ENCODE measurements at places on chromosomes 2 and 18. TPM values are rescaled to one million over a fixed set of nuclear protein-coding genes. Genes with fewer than 3 reads are reported as not detected.

GRCh38 chr2:73000808-73001570 lies 70.5 kb downstream of the SFXN5 start:
- no peaks in the 10 kb centered on the region for H3K4me1 ChIP-seq
- no peak overlapping the region for H3K4me3 ChIP-seq
- no peak overlapping the region for H3K27ac ChIP-seq
- no peaks in the 10 kb centered on the region for H3K36me3 ChIP-seq
- DNase-seq = no peak

GRCh38 chr2:36371928-36372391 lies 16.4 kb downstream of the CRIM1 start:
- no peak overlapping the region for H3K4me3 ChIP-seq
- no peaks in the 10 kb centered on the region for H3K27me3 ChIP-seq
- no peak for DNase-seq
- peaks cover 31% of the 10 kb centered on the region for H3K4me1 ChIP-seq

The PRSS56 gene
- not detected for total RNA-seq

GRCh38 chr2:174058456-174058855 lies 93.3 kb upstream of the SP3 start:
- no peaks in the 10 kb centered on the region for H3K27me3 ChIP-seq
- no peak for DNase-seq
- no peak overlapping the region for H3K27ac ChIP-seq
- H3K36me3 ChIP-seq = no peaks in the 10 kb centered on the region
- H3K4me1 ChIP-seq = peaks cover 13% of the 10 kb centered on the region

- H3K4me3 ChIP-seq = no peak overlapping the region
- H3K36me3 ChIP-seq = no peaks in the 10 kb centered on the region
- peak; percentile 60 for DNase-seq
- peaks cover 10% of the 10 kb centered on the region for H3K4me1 ChIP-seq
Measured at GRCh38 chr2:64952511-64953482, 36.4 kb upstream of the SLC1A4 start.

- no peaks in the 10 kb centered on the region for H3K4me1 ChIP-seq
- no peaks in the 10 kb centered on the region for H3K36me3 ChIP-seq
- no peaks in the 10 kb centered on the region for H3K27me3 ChIP-seq
- H3K27ac ChIP-seq = no peak overlapping the region
Measured at GRCh38 chr2:190250421-190250820, 69.2 kb downstream of the HIBCH start.

The LRRC30 gene
- not detected for total RNA-seq

The LAMA3 gene
- 0.18 TPM for total RNA-seq

DNA sequence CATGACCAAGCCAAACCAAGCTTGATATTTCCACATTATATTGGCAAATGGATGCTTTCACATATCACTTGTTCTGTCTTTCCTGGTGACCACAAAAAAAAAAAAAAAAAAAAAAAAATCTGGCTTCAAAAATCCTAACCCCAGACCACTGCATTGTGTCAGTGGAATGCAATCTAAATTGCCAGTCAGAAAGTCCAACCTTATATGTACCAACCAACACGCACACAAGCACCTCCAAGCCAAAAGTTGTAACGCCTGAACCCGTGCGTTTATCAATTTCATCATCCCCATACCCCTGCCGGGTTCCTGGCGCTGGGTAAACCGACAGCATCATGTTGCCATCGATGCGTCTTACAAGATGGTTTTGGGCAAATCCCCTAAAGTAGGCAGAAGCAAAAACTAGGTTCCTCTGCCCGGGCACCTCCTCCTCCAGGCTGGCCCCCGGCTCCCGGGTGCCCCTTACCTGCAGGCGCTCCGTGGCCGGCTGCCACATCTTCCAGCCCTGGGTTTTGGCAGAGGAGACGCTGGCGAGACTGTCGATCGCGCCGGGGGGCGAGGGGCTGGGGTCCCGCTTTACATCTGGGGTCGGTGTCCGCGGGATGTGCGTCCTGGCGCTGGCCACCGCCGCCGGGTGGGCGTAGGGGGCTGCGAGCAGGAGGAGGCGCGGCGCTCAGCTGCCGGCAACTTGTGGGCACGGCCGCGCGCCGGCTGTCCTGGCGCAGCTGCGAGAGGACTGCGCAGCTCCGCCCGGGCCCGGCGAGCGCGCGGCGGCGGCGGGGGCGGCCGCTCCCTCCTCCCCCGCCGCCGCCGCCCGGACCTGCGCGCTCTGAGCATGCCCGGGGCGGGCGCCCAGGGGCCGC lies at the start of gene PID1:
Gene PID1, minus strand, starts transcription at position 737 of the 860 bp plus-strand sequence. Its CDS starts 244 bp downstream, at position 493.
- H3K27ac ChIP-seq = no peak within 1 kb of the TSS
- peak within 1 kb of the TSS; percentile 60 for H3K4me3 ChIP-seq
- H3K27me3 ChIP-seq = peaks cover 34% of the 10 kb centered on the region
- no peaks in the 10 kb centered on the region for H3K36me3 ChIP-seq

The SCYGR4 gene
- total RNA-seq = not detected

GRCh38 chr2:58812771-58813344 lies 571.7 kb upstream of the FANCL start:
- no peak overlapping the region for H3K4me3 ChIP-seq
- H3K27me3 ChIP-seq = no peaks in the 10 kb centered on the region
- no peak overlapping the region for H3K27ac ChIP-seq
- DNase-seq = no peak
- no peaks in the 10 kb centered on the region for H3K36me3 ChIP-seq
- no peaks in the 10 kb centered on the region for H3K4me1 ChIP-seq

GRCh38 chr18:13500227-13500865 lies 226.0 kb downstream of the FAM210A start:
- H3K4me1 ChIP-seq = peaks cover 5% of the 10 kb centered on the region
- peaks cover 3% of the 10 kb centered on the region for H3K27me3 ChIP-seq
- no peak overlapping the region for H3K27ac ChIP-seq
- DNase-seq = peak; percentile 60
- no peaks in the 10 kb centered on the region for H3K36me3 ChIP-seq

GRCh38 chr2:236873636-236874035 lies 212.1 kb upstream of the COPS8 start:
- H3K27me3 ChIP-seq = no peaks in the 10 kb centered on the region
- no peak for DNase-seq
- H3K4me3 ChIP-seq = no peak overlapping the region
- no peak overlapping the region for H3K27ac ChIP-seq

DNA sequence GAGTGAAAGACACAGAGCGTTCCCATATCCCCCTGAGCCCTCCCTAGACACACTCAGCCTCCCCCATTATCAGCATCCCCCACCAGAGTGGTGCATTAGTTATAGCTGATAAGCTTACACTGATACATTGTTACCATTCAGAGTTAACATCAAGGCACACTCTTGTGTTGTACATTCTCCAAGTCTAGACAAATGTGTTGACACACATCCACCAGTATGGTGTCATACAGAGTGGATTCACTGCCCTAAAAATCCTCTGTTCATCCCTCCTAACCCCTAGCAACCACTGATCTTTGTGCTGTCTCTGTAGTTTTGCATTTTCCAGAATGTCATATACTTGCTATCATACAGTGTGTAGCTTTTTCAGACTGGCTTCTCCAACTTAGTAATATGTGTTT lies 78.0 kb upstream of the RPL31 start:
- no peak for DNase-seq
- H3K4me1 ChIP-seq = peaks cover 2% of the 10 kb centered on the region
- no peak overlapping the region for H3K4me3 ChIP-seq
- H3K27ac ChIP-seq = no peak overlapping the region
- H3K27me3 ChIP-seq = no peaks in the 10 kb centered on the region

DNA sequence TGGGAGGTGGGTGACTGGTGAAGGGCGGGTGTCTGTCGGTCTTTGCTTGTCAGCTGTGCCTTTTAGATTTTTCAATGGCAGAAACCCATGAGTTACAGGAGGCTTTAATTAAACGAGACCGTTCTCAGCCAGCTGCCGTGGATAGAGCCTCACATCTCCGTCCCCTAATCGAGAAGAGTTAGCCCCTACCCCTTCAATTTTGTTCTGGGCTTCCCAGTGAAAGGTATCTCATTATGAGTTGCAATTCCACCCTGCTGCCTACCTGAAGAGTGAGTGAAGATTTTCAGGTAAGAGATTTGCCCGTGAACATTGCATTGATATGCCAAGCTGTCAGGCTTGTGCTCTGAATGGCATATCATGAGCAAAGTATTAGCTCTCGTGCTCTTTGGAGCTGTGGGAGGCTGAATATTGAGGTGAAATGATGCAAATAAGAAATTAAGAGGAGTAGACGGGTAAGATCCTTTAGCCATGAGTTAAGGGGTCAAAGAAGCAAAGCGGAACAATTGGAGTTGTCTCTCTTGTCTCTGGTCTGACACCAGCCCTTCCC lies 118.7 kb upstream of the MSTN start:
- peak overlapping the region; percentile 57 for H3K4me3 ChIP-seq
- no peaks in the 10 kb centered on the region for H3K36me3 ChIP-seq
- no peaks in the 10 kb centered on the region for H3K27me3 ChIP-seq
